ENCODE measurements at places on chromosomes 11 and 22.

- no peak for DNase-seq
Observed at GRCh38 chr22:32969502-32969901, 88.7 kb downstream of the SYN3 start.

DNA sequence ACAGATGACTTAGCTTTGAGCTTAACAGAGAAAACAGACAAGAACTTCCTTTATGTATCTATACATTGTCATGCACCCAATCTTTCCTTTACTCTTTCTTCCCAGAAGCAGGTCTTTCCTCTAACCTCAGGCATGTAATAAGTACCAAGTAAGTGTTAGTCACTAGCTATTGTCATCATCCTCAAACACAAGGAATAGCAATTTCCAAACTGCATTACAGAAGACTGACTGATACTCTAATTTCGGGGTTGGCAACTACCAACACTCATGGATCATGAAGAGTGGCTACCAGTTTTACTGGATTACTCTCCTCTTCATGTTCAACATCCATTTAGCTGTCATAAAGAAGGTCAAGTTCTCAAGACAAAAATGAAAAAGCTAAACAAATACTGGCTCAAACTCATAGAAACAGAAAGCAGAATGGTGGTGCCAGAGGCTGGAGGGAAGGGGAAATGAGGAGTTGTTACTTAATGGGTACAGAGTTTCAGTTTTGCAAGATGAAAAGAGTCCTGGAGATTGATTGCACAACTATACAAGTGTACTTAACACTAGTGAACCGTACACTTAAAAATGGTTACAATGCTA lies 111.6 kb downstream of the SIK3 start:
- DNase-seq, result no peak

DNA sequence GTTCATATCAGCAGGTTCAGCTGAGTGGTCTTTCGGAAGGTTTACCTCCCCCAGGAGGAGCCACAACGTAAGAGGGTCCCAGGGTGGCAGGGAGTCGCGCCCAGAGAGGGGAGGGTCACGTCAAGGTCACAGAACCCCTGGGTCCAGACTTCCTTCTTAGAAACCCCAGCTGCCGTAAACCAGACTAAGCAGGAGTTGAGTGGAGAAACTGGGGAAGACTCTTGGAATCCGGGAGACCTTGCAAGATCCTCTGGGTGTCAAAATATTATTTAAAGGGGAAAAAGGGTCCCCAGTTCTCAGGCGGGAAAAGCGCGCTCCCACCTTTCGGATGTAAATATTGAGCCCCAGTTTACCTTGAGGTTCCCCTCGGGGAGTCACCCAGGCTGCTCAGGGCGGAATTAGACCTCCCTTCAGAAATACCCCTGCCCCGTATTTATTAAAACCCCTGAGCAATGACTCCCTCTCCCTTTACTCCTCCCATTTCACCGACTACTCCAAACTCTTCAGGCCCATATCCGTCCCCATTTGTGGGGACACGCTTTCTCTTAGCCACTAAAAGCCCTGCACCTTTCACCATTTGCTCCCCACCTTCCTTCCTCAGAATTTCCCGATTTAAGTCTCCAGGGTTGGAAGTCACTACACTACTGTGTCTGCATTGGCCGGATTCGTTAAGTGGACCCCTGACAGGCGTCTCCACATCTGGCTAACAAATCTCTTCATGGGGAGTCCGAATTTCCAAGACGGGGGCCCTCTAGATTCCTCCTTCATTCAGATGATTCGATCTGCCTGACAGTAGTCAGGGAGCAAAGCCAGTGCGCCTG lies 4.2 kb downstream of the SLC17A6 start:
- DNase-seq, result no peak

DNA sequence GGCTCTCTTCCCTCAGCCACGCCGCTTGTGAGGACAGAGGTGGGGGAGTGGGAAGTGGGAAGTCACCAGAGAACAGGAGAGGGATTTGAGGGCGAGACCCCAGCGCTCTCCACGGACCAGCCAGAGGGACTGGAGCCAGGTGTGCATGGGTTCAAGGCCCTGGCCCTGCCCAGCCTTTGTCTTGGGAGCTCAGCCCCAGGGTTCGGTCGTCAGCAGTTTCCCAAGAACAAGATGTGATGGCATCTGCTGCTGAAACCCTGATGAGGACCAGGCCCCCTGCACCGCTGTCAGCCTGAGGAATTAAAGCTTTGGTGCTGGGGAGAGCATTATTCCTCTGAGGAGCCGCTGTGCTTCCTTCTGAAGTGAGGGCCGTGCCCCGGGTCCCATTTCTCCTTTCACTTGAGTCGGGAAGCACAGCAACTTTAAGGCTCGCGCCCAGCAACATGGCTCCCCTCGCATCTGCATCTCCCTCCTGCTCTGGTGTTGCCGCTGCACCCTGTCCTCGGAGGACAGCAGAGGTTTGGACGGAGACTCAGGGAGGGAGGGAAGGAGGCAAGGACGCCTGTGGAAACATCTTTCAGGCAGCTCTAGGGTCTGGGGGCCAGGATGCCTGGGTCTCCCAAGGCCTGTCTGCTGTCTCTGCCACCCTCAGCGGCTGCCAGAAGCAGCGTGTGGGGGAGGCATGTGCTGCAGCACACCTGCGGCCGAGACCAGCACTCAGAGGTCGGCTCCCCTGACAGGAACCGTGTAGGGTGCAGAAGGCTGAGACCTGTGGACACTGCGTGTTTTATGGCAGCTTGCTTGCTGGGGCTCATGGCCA lies 3.8 kb downstream of the IFITM5 start:
- no peak for DNase-seq

GRCh38 chr11:70727899-70728620 lies 329.7 kb downstream of the CTTN start:
- no peak for DNase-seq

DNA sequence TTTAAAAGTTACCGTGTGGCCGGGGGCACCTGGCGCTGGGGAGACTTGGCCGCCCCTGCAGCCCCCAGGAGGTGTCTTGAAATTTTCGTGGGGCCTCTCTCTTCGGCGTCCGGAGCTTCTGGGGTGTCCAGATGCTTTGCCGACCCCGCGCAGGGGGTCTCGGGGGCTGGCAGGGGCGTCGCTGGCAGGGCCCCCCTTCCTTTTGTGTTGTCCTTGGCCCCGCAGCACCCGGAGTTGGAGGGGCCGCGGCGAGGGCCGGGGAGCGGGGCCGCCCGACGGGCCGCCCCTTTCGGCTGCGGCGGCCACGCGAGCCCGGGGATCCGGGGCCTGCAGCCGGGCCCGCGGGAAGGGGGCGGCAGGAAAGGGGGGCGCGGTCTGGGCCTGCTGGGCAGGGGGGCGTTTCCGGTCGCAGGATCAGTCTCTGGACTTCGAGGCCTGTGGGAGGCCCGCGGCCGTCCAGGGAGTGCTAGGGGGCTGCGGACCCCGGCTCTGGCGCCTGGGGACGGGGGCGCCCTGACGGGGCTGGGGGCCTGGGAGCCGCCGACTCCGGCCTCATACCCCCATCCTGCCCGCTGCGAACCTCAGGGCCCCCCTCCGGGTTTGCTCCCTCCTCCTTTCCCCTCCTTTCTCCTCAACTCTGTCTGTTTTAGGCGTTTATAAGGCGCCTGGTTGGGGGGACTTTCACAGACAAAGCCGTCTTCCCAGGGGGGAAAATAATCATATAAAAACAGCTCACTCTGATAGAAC lies 869 bp downstream of the ZC3H7B start:
- DNase-seq, result no peak
